Pulmonary artery endothelial cell (primary cell): ENCODE measurements at places on chromosomes 1 and 21. TPM values are rescaled to one million over a fixed set of nuclear protein-coding genes. Genes with fewer than 3 reads are reported as not detected.

CCDC190 gene
- 3.8 and 4.0 TPM in 2 replicates for total RNA-seq

GRCh38 chr1:54305906-54306514 is 100.2 kb downstream of the SSBP3 start:
- DNase-seq = no peak

DNA sequence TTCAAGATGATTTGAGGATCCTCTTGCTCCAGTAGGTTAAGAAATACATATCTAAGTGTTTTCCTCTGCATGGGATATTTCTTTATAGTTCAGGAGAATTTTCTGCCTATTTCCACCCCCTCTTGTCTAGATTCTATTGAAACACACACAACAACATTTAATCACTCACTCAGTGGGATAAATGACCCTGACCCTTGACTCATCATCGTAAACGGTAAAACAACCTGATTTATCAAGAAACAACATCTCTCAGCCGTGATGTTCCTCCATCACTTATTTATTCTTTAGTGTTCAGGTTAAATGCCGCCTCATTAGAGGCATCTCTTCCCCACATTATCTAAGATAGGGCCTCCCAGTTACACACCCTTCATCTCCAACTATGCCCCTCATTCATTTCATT is 208.7 kb upstream of the FMN2 start:
- DNase-seq = no peak

- no peak for DNase-seq
Observed at GRCh38 chr1:203252678-203253077, 23.2 kb upstream of the CHIT1 start.

DNA sequence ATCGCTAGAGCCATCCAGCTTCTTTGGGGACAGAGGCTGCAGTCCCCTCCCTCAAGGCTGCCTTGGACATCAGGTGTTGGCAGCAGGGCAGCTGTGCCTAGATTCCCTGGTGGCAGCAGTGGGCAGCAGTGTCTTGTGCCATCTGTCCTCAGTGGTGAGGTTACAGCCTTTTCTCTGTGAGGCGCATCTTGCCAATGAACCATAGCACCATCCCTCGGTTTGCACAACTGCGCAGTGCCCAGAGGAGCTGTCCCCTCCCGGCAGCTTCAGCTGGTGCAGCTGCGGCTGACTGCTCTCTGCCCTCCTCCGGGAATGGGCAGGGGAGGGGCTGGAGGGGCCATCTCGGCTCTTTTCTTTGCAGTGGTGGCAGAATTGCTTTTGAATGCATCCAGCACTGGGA is 59.0 kb upstream of the C8B start:
- no peak for DNase-seq

DNA sequence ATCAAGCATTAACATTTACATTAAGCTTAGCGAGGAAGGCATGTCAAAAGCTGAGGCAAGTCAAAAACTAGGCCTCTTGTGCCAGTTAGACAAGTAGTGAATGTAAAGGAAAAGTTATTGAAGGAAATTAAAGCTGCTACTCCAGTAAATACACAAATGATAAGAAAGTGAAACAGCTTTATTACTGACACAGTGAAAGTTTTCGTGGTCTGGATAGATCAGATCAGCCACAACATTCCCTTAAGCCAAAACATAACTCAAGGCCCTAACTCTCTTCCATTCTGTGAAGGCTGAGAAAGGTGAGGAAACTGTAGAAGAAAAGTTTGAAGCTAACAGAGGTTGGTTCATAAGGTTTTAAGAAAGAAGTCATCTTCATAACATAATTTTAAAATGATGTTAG is 131.9 kb downstream of the VAV3 start:
- no peak for DNase-seq

F13B gene
- not detected in 2 replicates for total RNA-seq

CFAP74 gene
- not detected in 2 replicates for total RNA-seq

GRCh38 chr1:44636688-44637598 is 37.3 kb downstream of the TMEM53 start:
- DNase-seq = no peak

DNA sequence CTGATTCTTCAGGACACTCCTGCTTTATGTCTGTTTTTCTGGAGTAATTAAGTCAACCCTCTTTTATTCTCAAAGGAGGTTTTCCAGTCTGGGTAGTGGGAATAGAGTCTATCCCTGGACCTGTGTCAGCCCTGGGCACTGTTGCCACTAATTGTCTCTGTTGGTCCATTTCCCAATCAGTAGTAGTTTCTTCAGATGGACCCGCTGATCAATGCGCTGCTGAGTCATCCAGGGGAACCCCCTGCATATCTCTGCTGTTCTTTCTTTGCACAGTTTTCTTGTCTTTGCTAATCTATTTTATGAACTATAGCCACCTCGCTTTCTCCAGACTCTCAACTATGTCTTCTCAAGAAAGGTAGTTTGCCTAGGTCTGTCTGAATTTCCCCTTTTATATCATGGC is 82.5 kb downstream of the TNNI3K start:
- no peak for DNase-seq

DNA sequence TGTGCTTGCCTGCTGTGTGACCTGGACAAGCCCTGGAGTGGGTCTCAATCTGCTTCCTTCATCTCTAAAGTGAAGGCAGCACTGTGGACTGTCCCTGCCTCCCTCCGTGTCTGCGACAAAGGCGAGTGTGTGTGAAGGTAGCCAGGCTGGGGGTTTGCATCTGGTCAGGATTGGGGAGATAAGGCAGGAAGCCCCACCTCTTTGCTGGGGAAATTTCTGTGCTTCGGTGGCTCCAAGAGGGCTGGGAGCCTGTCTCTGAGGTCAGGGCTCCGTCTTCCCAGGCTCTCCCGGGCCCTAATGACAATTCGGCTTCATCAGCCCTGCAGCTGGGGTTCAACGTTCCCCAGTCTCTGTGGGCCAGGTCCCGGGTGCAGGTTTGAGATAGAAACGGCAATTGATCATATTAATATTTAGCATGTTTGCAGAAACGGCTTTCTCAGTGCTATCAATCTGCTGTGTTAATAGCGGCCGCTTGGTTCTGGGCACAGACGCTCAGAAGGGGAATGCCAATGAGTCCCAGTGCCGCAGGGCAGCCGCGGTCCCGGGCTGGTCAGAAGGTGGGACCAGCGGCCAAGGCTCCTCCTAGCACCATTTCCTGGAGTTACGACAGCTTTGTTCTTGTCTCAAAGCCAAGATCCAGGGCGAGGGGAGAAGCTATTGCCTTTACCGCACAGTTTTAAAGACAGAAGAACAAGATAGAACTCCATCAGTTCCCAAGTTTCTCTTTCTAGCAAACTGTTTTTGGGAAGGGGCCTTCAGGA is 105.7 kb downstream of the PRDM16 start:
- DNase-seq = no peak

TMPRSS15 gene
- total RNA-seq = not detected in 2 replicates

- no peak for DNase-seq
Observed at GRCh38 chr1:165383067-165383466, 26.6 kb upstream of the LMX1A start.

GRCh38 chr1:40692429-40692895 is 958 bp downstream of the NFYC start:
- no peak for DNase-seq

GRCh38 chr1:38336961-38337360 is 290.4 kb upstream of the POU3F1 start:
- DNase-seq = no peak

- DNase-seq = no peak
Observed at GRCh38 chr1:233304489-233305102, 9.1 kb upstream of the PCNX2 start.

CAMK2N1 gene
- 10.3 and 10.9 TPM in 2 replicates for total RNA-seq

HCN3 gene
- 0.40 and 0.53 TPM in 2 replicates for total RNA-seq

GRCh38 chr21:45557616-45558043 is 15.4 kb upstream of the SLC19A1 start:
- no peak for DNase-seq

DNA sequence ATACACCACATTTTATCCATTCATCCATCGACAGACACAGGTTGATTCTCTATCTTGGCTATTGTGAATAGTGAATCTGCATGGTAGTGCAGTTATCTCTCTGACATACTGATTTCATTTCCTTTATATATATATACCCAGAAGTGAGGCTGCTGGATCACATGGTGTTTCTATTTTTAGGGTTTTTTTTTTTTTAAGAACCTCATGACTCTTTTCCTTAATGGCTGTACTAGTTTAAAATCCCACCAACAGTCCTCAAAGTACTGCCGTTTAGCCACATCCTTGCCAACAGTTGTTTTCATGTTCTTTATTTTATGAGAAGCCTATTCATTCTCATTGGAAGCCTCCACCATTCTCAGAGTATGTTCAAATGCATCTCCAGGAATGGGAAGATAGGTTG is 258.7 kb upstream of the SNX7 start:
- DNase-seq = no peak

GRCh38 chr1:33469691-33470090 is 2.8 kb upstream of the ZSCAN20 start:
- no peak for DNase-seq

- no peak for DNase-seq
Observed at GRCh38 chr1:164803366-164803765, 244.4 kb downstream of the PBX1 start.

DNA sequence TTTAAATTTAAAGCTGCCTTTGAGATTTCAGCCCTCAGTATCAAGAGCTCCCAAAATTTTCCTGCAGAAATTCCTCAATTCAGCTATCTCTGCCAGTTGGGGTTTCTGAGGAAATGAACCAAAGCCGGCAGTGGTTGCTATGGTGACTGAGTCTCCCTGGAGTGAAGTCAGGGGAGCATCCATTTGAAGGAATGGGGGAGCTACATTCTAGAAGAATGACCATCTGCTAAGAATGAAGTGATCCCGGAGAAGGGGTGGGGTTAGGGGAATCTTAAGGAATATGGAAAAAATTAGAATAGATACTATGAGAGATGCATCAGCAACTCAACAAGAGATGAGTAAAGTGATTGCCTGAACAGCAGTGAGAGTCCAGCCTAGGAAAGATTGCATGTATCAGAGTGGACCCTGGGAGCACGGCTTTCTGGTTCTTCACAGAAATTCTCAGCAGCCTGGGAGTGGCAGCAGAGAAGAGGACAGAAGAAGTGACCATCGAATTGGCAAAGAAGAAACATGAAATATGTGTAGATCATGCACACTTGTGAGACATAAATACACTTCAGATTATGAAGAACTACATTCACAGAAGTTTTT is 94.7 kb downstream of the CHD1L start:
- no peak for DNase-seq

- DNase-seq = no peak
Observed at GRCh38 chr1:155989242-155990004, 11.1 kb upstream of the ARHGEF2 start.

DNA sequence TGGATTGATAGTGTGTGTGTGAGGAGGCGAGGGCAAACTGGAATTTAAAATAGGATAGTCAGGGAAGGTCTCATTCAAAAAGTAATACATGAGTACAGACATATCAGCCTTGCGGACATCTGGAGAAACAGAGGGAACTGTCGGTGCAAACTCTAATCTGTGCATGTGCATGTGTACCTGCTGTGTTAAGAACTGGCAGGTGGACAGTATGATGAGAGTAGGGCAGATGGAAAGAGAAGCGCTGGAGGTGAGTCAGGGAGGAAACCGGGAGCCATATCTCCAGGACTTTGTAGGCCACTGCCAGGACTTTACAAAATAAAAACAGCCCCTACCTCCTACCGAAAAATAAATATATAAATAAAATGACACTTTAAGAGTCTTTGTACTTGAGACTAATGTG is 31.3 kb upstream of the MYBPHL start:
- no peak for DNase-seq

DNA sequence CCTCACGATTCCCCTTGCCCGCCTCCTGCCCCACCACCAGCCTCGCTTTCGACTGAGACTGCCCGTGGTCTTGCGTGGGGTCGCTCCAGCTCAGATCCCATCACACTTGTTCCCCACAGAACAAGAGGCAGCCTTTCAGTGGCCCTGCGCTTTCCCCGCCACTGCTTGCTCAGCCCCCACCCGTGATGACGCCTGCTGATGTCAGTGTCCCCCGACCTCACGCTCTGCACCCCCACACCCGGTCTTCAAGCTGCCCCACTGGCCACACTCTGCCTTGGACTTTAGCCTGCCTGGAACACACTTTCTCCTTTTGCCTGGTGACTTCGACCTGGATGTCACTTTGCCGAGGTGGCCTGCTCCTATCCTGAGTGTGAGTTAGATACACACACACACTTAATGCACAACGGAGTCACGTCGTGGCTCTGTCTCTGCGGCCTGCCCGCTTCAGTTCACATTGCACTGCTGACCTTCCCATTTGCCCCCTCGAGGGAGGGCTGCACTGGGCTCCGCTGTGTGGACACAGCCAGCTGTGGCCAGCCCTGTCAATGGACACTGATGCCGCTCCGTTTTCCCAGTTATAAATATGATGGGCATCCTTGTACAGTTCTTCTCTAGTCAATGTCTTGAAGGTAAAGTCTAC is 13.0 kb downstream of the AGPAT3 start:
- no peak for DNase-seq

DNA sequence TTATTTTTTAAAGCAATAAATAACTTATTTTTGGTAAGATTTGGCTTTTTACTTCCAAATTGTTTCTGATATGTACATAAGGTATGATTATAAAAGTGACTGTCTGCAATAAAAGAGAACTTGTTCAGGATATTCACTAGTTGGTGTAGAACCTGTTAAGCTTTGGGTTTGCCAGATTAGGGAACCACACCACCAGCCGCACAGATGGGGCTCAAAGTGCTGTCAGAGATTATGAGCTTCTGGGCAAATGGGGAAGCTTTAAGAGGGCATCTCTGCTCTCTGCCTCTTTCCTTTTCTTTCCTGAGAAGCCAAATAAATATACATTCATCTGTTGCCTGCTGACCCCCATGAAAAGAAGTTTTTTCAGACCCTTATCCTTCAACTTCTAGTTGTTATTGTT is 25.4 kb downstream of the IVNS1ABP start:
- no peak for DNase-seq

BSND gene
- not detected in 2 replicates for total RNA-seq

DNA sequence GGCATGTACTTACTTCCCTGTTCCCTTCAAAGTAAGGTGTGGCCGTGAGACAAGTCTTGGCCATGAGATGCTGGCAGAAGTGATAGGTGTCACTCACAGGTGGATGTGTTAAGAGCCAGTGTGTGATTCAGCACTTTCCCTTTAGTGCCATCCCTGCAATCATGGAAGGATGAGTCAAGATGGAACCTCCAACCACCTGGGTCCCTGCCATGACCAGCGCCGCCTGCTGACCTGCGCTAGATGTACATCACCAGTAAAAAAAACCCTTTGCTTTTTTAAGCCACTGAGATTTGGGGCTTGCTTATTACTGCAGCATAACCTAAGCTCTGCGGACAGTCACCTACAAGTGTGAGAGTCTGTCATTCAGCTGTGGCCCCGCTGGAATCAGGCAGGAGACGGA is 71.7 kb downstream of the TOMM20 start:
- DNase-seq = no peak

SRRM1 gene
- 24.5 and 27.3 TPM in 2 replicates for total RNA-seq

- DNase-seq = no peak
Observed at GRCh38 chr1:159058751-159059150, 17.8 kb downstream of the AIM2 start.

GRCh38 chr1:54591127-54591756 is 32.1 kb downstream of the FAM151A start:
- DNase-seq = no peak

DNA sequence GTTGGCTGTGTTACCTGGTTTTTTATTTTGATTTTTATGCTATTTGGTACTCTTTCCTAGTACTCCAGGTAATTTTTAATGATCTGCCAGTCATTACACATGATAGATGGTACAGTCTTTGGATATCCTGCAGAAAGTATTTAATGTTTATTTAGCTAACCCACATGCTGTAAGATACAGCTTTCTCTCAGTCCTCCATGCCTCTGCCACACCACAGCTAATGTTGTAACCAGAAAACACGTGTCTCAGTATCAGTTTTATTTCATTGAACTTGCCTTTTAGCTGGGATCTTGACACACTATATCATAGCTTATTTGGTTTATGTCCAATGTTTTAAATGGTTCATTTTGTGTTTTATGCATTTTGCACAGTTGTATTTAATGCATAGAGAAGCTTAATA is 1648.4 kb downstream of the KCNT2 start:
- DNase-seq = no peak

KIF26B gene
- 0.04 and 0.13 TPM in 2 replicates for total RNA-seq
